ENCODE measurements at places on chromosomes 7 and 10.

GRCh38 chr7:108650467-108650866 is 80.8 kb downstream of the DNAJB9 start:
- DNase-seq = no peak

GRCh38 chr7:155203059-155203881 is 94.4 kb upstream of the INSIG1 start:
- no peak for DNase-seq

GRCh38 chr10:86411281-86411841 is 44.8 kb upstream of the GRID1 start:
- DNase-seq = peak; percentile 82

GRCh38 chr10:110973400-110973799 is 54.0 kb downstream of the SHOC2 start:
- DNase-seq = no peak

- DNase-seq = no peak
Observed at GRCh38 chr7:101527844-101528667, 101.0 kb downstream of the MYL10 start.

- DNase-seq = no peak
Observed at GRCh38 chr7:17782216-17782549, 158.1 kb downstream of the SNX13 start.

DNA sequence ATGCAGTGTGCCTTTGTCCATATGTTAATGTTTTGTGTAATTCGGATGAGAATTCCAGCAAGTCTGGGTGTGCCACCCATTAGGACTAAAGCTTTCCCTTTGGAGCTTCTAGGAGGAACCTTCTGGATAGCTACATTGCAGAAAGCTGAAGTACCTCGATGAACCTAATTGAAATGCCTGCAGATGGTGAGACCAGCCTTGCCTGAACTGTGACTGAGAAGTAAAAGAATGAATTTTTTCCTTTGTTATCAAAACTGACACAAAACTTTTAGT is 31.1 kb upstream of the FBXW4 start:
- no peak for DNase-seq

DNA sequence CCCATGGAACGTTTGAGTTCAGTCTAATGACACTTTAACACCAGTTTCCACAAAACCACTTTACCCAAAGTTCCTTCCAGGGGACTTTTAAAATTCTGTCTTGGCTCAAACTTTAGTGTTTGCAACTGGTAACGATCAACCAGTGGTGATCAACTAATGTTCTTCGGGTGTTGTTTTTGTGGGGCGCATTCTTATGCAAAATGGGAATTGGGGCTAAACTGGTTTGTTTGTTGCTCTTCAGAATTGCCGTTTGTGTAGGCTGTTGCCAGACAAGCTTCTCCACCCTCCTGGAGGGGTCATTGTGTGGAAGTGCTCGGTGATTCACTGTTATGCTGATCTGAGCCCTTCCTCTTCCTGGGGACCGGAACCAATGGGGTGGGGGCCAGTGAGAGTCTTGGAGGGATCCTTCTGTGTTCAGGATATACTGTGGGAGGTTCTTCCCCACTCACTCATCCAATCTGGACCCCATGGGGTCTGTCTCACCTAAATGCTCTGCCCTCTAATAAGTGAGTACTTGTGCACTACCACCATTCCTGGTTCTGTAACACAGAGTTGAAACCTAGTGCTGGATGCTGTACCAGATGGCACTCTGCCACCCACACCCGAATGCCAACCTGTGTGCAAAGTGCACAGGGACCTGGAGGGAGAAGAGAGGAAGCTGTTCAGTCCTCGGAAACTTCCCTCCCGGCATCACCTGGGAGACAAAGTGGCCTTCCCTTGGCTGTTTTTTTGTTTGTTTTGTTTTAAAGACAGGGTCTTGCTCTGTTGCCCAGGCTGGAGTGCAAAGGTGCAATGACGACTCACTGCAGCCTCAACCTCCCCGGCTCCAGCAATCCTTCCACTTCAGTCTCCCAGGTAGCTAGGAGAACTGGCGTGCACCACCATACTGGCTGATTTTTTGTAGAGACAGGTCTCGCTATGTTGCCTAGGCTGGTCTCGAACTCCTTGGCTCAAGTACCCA is 2.1 kb downstream of the NFE2L3 start:
- no peak for DNase-seq

GRCh38 chr7:48179496-48180030 is 8.3 kb downstream of the ABCA13 start:
- no peak for DNase-seq

DNA sequence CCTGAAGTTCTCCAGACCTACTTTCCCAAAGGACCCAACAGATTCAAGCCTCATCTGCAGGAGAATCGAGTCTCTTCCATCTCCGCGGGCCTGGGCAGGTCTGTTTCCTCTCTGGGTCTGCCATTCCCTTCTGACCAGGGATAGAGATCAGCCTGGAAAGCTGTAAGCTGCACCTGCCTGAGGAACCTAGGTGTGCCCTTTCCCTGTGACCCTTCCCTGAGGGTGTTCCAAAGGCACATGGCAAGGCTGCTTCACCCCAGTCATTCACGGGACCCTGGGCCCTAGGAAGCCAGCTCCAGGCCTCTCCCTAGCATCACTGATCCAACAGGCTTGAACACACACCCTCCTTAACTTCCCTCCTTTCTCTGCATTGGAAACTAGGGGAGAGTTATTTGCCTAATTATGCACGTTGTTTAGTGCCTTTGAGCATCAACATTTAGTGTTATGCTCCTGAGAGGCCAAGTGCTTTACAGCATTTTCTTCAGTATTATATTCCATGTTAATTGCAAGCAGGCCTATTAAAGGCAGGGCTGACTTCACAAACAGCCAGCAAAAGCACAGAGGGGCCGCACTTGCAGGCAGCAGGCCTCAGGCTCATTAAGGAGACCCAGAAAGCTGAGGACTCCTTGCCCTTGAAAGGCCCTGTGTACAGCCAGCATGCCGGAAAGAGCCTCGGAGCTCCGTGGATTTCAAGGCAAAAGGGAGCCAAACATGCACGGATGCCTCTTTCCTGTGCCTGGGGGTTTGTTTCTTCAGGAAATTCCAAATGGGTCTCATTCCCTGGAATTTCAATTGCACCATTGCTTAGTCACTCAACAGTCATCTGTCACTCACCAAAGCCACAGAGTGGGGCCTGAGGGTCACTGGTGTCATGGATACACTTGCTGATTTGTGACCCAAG is 91.0 kb upstream of the FAM20C start:
- DNase-seq = no peak

- no peak for DNase-seq
Observed at GRCh38 chr7:42831006-42831717, 80.7 kb downstream of the C7orf25 start.

GRCh38 chr10:29191674-29192073 is 97.2 kb upstream of the LYZL1 start:
- DNase-seq = no peak

DNA sequence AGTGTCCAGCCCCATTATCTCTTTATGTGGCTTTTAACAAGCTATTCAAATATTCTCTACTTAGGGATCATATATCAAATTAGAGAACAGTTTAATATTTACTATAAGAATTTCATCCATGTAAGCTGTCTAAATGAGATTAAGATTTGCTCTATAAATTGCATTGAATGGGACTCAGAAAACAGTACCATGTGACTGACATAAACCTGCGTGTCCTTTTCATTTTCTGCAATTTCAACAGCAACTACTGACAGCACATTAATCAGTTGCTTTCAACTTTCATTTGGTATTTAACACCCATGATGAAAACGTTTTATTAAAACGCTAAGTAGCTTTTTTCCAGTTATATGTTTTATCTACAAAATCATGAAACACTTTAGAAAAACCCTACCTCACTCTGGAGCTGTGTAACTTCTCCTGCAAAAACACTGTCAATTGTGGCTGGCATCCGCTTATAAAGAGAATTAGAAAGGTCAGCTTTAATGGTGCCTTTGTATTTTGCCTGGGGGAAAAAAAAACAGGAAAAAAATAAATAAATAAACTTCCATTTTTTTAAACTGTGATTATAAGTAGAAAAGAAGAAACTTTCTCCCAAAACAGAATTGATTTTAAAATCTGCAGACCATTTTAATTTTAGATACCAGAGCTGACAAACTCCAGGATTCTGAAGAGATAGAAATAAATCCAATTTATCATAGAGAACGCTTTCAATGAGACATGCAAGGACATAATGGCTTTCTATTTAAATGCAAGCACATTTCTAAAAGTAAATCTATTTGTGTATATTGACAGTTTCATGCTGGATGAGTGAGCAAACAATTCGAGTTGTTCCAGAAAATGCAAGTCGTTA is 9.2 kb downstream of the NEBL start:
- no peak for DNase-seq

GRCh38 chr10:48601789-48602188 is 3.1 kb downstream of the ARHGAP22 start:
- DNase-seq = no peak

DNA sequence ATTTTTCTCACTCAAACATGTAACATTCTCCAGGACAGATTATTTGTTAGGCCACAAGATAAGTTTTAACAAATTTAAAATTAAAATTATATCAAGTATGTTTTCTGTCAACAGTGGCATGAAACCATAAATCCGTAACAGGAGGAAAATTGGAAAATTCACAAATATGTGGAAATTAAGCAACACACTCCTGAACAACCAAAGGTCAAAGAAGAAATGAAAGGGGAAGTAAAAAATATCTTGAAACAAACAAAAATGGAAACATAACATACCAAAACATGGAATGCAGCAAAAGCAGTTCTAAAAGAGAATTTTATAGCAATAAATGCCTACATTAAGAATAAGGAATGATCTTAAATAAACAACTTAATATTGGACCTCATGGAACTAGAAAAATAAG is 147.3 kb downstream of the ZEB1 start:
- no peak for DNase-seq

DNA sequence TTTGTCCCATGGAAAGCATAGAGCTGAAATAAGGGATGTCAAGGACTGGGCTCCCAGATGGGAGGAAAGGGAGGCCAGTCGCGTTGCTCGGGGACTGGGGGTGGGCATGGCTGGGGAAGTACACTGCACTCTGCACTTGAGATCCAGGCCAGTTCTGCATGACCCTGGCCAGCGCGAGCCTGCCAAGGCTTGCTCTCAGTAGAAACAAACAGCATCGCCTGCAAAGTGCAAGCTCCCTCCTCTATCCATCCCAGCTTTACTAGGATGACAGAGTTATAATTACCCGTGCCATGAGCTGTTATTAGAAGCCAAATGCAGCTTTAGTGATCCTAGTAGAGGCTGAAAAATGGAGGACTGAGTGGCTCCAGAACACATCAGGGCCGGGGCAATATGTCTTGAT is 43.9 kb upstream of the PDCD4 start:
- no peak for DNase-seq

DNA sequence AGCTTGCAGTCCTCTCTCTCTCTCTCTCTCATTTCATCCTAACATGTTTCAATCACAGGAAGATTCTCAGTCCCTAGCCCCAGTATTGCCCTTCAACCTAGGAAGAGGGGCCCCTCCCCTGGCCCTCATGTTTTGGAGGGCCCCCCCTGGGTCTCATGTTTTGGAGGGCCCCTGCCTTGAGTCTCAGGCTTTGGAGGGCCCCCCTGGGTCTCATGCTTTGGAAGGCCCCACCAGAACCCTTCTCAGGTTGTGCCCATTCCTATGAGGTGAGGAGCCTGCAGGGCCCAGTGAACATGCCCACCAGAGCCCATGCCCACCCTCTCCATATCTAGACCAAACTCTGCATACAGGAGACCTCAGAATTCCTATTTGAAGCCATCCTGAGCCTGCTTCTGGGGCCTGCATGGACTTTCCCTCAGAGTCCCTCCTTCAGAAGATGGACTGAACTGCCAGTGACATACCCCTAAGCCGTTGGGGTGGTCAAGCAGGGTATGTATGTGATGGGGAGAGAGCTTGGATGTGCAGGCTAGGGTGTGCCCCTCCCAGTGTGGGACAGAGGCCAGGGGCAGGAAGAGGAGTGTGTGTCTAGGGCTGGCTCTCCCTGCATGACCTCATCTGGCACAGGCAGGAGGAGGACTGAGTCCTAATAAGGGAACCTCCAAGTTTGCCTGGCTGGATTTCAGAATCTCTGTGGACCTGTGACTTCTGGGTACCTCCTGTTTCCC is 8.1 kb upstream of the VDAC2 start:
- DNase-seq = no peak

DNA sequence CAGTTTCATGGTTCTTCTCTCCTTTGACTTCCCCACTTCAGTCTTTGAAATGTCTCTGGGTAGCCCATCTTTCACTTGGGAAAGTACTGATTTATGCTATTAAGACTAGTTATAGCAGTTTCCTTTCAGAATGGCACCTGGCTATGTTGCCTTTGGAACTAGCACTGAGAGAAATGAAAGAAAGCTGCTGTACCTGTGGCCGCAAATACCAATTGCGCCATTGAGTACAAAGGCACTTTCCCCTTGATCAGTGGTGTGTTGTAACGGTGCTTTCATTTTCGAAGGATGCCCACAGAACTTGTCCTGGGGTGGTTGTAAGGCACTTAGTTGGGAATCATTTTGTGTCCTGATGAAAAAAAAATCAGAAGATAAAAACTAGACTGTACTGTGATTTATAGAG is 16.8 kb downstream of the BUB3 start:
- no peak for DNase-seq

DNA sequence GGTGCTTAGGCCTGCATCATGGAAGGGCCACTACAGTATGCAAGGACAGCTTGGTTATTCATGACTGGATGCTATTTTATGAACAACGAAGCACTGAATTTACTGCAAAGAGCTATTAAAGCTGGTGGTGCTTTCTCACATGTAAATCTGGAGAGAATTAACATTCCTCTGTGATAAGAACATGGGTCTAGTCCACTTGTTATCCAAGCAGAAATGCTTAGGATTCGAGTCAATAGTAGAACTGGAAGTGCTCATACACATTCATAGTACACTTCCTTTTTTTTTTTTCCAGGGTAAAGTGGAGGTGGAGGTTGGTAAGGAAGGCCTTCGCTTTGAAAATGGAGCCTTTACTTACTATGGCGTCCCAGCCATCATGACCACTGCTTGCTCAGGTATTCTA is 35.0 kb downstream of the CNNM1 start:
- no peak for DNase-seq

Measured in Jurkat, Clone E6-1 (cell line).